ENCODE measurements at places on chromosomes 1 and 21.

DNA sequence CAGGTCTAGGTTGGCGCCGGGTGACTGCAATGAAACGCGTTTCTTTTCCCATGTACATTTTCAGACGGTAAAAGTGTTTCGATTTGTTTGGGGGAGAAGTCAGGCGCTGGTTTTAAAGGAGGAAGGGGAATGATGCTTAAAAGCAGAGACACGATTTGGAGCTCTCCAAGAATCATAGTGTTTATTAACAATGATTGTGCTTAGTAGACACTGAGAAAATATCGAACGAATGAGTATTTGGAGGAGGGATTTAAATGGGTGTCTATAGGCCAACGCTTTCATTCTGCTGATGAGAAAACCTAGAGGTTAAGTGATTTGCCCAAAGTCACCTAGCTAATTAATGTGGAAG, 36.9 kb upstream of the JAK1 start:
- DNase-seq: no peak

GRCh38 chr1:97084546-97084945, 363.0 kb downstream of the PTBP2 start:
- no peak for DNase-seq

- DNase-seq: no peak
Measured at GRCh38 chr1:26361605-26362122, 7.7 kb upstream of the CRYBG2 start.

GRCh38 chr1:19643121-19643520, 990 bp upstream of the NBL1 start:
- DNase-seq: no peak

- no peak for DNase-seq
Measured at GRCh38 chr1:202649553-202650392, 60.5 kb downstream of the SYT2 start.

DNA sequence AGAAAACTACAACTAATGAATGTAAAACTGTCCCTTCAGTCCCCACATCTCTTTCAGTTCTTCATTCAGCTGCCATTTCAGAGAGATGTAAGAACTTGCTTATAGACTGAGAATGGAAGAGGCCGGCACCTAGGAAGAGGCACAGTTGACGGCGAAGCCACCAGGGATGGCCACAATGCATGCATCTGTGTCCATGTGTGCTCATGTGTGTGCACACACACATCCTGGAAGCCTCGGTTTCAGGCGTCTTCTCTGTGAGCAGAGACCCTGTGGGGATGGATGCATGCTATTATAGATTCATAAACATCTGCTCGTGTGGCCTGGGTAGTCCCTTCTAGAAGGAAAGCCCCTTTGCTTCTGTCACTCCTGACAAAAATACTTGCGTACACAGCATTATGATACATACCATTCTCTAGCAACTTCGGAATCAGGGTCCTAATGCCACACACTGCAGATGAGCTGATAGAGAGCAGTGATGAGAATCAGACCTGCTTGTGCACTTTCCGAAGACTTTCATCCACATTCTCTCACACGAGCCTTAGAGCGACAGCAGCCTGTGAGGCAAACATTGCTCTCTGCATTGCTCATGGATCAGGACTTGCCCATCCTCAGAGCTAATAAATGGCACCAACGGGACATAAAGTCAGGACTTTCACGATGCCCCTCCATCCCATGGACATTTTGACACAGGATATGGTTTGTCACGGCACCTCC, 12.4 kb upstream of the GPR61 start:
- DNase-seq: no peak

- DNase-seq: no peak
Measured at GRCh38 chr1:145751491-145752037, 32.3 kb downstream of the CD160 start.

- DNase-seq: no peak
Measured at GRCh38 chr1:33599516-33600115, 127.2 kb downstream of the ZSCAN20 start.

GRCh38 chr1:181061487-181061886, 27.0 kb upstream of the IER5 start:
- DNase-seq: no peak

- DNase-seq: no peak
Measured at GRCh38 chr1:227733751-227734545, 1.2 kb downstream of the JMJD4 start.

- no peak for DNase-seq
Measured at GRCh38 chr1:189874715-189875435, 602.8 kb downstream of the BRINP3 start.

DNA sequence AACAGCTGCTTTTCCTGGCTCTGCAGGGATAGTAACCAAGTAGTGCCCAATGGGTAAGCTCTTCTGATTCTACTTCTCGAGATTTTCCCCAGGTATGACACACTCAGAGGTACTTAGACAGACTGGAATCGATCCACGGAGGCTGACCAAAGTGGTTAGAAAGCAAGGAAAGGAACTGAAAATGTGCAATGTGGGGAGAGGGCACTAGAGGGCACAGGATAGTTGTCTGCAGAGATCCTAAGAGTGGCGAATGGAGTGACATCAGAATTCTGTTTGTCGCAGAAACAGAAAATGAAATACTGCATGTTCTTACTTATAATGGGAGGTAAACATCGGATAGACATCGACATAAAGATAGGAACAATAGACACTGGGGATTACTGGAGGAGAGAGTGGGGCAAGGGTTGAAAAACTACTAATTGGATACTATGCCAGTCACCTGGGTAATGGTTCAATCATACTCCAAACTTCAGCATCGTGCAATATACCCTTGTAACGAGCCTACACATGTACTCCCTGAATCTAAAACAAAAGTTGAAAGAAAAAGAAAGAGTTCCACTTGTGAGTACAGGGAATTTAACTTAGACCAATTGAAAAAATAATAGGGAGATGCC, 23.3 kb downstream of the CYP2J2 start:
- DNase-seq: no peak

Measured in stimulated activated CD8-positive, alpha-beta memory T cell treated with anti-CD3 and anti-CD28 coated beads, Interleukin-4, amount 100 ng/mL, for 4 hours (primary cell).